ENCODE measurements at places on chromosomes 1 and 21.

DNA sequence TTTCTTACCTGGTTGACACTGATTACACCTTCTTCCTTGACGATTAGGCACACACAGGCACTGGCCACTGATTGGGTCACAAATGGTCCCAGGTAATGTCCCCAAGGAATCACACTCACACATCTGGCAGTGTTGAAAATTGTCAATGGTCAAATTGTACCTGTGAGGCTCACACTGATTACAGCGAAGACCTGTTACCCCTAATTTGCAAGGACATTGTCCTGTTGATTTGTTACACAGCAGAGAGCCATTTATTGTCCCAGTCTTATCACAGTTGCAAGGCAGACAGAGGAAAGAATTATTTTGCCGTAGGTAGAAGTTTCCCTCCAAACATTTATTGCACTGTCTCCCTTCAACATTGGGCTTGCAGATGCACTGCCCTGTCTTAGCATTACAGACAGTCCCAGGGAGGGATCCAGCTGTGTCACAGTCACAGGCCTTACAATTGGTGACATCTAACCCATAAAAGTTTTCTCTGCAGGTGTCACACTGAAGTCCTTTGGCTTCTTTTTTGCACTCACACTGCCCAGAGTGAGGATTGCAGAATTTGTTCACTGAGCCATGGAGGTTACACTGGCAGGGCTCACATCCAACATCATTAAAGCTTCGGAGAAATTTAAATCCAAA is 176.6 kb downstream of the USH2A start:
- DNase-seq = no peak

GRCh38 chr1:110700767-110701166 is 26.0 kb upstream of the KCNA3 start:
- no peak for DNase-seq

DNA sequence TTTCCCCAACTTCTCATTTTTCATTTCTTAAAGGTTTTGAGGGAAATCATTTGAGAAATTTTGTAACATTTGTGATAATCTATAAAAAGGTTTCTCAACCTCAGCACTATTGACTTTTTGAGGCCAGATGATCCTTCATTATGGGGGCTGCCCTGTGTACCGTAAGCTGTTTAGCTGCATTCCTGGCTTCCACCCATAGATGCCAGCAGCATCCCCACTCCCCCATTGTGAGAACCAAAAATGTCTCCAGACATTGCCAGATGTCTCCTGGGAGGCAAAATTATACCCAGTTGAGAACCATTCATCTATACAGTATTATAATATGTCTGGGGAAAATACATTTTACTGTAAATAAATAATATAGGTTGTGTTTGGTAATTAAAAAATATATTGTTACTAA is 146.0 kb downstream of the PBX1 start:
- DNase-seq = no peak

- no peak for DNase-seq
These were observed 32.7 kb upstream of the ETV3 start for GRCh38 chr1:157170677-157171515.

DNA sequence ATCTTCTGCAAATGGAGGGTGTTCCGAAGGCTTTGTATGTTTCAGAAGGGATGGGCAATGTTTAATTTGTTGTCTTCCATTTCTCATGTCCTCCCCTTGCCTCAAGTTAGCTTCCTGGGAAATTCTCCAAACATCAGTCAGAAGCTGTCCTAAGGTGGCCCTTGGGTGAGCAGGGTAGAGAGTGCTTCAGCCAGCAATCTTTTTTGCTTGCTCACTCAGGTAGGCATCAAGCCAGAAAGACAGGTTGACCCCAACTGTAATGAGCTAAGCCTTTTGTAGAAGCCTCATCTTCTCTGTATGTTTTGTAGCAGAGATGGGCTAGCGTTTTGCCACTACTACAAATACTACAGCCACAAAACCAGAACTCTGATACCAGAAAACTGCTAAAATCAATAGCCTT is 321.5 kb upstream of the FAM78B start:
- DNase-seq = no peak

GRCh38 chr1:111471012-111471411 is 2.8 kb upstream of the C1orf162 start:
- DNase-seq = no peak

GRCh38 chr1:162196387-162196786 is 126.9 kb downstream of the NOS1AP start:
- DNase-seq = no peak

DNA sequence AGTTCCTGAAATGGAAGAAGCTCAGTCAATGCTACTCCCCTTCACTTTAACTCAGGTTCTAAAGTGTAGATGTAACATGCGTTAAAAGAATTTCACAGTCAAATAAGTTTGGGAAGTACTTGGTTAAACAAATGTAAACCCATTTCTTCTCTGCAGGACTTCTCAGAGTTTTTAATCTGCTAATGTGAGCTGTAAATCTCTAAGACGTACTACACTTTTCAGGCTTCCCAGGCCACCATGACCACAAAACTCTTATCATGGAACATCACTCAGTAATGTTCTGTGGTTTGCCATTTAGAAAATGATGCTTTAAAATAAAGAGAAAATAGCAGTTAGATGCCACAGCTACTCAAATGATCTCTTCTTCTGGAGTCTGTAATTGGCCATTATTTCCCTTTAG is 104.3 kb downstream of the HHIPL2 start:
- DNase-seq = no peak

DNA sequence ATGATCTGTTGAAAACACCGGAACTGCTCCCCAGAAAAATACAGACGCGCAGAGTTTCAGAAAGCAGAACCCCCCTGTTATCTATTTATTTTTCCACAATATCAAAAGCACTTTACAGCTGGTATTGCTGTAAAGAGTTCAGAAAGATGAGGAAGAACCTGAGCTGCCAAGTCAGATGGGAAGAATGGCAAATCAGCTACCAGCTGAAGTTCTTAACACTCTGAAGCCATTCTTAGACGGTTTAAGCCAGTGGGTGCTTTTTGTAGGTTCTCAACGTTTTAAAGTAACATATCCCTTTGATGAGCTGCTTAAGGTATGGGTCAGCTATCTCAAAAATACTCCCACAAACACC is 714 bp upstream of the AKIRIN1 start:
- DNase-seq = no peak

GRCh38 chr1:226776975-226777374 is 37.9 kb upstream of the ITPKB start:
- DNase-seq = no peak

- DNase-seq = no peak
These were observed 47.4 kb downstream of the MAP3K7CL start for GRCh38 chr21:29177800-29178199.

- no peak for DNase-seq
These were observed 72.2 kb upstream of the KRTAP19-8 start for GRCh38 chr21:31110430-31110829.

DNA sequence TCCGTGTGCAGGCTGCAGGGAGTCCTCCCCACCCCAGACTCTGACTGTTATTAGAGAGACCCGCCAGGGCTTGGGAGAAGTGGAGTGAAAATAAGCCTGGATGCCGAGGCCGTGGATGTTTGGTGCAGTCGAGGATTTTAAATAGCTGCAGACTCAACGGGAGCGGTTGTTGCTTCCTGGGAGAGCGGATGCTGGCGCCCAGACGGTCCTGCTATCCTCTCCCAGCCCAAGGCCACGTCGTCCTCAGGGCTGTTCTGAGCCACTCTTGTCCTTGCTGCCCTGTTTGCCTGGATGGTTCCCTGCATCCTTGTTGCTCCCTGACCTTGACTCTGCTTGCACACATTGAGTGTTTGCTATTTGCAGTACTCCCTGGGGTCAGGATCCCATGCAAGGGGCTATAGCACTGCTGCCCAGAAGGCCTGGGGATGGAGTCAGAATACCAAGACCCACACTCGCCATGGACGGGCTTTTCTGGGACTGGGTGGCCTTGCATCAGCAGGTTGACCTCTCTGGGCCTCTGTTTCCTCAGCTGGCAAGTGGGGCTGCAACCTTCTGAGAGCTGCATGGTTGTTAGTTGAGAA is 205.3 kb upstream of the C1orf174 start:
- no peak for DNase-seq

GRCh38 chr1:202304375-202304774 is 37.4 kb downstream of the UBE2T start:
- DNase-seq = peak; percentile 69

DNA sequence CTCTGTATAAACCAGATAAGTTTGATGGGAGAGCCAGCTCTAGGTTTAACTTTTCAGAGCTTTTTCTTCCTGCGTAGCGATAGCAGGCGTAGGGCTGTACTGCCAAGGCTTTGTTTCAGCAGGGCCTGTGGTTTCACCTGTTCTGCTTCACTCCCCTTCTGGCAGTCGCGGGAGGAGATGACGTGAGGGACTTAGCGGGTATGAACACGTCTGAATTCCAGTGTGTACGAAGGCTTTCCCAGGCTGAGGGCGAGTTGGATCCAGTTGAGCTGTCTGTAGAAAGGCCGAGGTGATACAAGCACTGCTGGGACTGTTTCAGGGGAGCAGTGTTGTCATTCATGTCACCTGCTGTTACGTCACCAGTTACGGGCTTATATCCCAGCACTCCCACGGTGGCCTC is 21.2 kb downstream of the PEX14 start:
- DNase-seq = no peak

DNA sequence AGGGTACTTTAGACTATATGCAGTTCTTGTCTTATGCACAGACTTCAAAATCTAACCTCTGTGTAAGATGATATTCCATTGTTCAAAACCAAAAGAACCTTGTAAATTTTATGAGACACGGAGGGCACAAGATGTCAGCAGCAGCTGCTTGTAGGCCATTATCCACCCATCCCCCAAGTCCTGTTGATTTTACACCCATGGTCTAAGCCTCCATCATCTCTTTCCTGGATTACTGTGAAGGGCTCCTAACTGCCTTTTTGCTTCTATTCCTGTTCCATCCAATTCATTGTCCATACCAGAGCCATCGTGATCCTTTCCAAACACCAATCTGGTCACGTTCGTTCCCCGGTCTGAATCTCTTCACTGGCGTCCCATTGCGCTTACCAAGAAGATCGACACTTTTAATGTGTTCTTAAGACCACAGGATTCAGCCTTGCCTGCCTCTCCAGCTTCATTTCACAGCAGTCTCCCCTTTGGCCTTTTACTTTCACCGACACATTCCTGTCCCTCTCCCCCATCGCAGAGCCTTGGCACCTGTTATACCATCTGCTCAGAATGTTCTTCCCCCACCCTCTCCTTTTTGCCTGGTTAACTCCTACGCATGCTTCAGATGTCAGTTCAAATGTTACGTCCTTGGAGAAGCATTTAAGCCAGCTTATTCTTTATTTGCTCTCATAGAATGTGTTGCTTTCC is 107.3 kb upstream of the POU3F1 start:
- no peak for DNase-seq

- no peak for DNase-seq
These were observed 67.0 kb upstream of the C1orf21 start for GRCh38 chr1:184319879-184320278.

DNA sequence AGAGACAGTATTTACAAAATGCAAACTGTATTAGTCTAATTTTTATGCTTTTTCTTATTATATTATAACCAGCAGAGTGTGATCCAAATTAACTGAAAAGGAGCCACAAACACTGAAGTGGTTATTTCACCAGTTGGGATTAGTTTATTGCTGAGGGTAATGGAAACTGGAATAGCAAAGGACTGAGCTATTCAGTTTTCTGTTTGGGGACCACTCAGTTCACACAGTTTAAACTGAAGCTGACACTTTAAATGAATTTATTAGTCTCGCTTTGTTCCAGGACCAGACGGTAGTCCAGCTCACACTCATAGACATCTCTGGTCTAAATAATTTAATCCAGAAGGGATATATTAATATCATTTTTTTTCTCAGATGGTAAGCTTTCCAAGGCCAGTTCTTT is 410.7 kb downstream of the LTN1 start:
- no peak for DNase-seq

DNA sequence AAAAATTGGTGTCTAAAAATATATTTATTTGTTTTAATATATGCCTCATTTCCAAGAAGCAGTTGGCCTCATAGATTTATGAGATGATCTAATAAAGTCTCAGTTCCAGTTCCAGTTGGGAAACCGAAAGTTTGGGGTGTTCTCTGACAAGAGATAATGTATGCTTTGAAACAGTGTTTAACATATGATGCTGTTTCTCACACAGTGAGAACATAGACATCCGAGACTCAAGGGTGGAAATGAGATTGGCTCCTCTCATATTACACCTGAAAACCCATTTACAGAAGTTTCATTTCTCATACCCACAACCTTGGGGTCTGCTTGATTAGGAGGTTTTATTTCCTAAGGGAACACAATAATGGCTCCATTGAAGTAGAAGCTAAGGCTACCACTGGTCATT is 200.6 kb upstream of the BEND5 start:
- no peak for DNase-seq

DNA sequence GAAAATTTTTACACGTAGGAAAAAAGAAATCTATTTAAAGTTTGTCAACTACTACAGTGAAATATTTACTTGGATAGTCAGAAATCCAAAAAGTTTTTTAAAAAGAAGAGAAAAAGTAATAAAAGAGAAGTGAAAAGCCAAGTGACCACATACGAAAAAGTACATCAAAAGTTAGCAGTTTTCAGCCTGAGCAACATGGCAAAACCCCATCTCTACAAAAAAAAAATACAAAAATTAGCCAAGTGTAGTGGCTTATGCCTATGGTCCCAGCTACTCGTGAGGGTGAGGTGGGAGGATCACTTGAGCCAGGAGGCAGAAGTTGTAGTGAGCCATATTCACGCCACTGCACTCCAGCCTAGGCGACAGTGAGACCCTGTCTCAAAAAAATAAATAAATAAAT is 5.2 kb upstream of the MR1 start:
- DNase-seq = no peak

DNA sequence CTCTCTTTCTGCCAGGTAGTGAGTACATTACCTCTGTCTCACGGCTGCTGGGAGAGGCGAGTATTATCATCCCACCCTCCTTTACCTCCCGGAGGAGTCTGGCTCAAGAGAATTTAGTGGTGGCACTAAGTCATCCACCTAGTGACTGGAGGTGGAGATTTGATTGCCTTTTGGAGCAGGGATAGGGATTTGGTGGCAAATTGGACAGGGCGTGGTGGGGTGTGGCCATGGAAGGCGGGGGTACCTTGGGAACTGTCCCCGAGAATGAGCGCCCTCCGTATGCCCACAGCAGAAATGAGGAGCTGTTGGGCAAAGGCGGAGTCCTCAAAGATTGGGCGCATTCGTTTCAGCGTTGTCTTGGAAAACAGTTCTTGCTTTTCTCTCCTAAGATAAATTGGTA is 32.1 kb upstream of the HMGN1 start:
- no peak for DNase-seq

- DNase-seq = no peak
These were observed 359.0 kb downstream of the ST6GALNAC3 start for GRCh38 chr1:76433526-76433925.

GRCh38 chr1:176560681-176561080 is 97.7 kb downstream of the PAPPA2 start:
- no peak for DNase-seq

All from right hindlimb (tissue), 1 donor.